Hematopoietic multipotent progenitor cell (in vitro differentiated cells): ENCODE measurements at places on chromosomes 6 and 20.
A peak's percentile ranks its signal among the peaks of the same experiment; 100 is the strongest.

- no peak for DNase-seq
Measured at GRCh38 chr6:47736083-47736700, 37.8 kb downstream of the ADGRF4 start.

- no peak for DNase-seq
Measured at GRCh38 chr6:23170049-23170448, 600.7 kb downstream of the HDGFL1 start.

DNA sequence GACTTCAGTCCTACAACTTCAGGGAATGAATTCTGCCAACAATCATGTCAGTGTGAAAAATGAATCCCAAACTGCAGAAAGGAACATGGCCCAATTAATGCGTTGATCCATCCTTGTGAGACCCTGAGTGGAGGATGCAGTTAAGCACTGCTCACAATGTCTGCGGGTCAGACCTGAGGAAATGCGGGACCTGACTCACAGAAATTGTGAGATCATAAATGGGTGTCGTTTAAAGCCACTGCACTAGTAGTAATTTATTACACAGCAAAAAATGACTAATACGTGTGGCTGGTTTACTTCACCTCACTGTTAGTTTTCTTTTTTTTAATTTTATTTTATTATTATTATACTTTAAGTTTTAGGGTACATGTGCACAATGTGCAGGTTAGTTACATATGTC, 505.0 kb downstream of the PRKN start:
- DNase-seq: no peak

DNA sequence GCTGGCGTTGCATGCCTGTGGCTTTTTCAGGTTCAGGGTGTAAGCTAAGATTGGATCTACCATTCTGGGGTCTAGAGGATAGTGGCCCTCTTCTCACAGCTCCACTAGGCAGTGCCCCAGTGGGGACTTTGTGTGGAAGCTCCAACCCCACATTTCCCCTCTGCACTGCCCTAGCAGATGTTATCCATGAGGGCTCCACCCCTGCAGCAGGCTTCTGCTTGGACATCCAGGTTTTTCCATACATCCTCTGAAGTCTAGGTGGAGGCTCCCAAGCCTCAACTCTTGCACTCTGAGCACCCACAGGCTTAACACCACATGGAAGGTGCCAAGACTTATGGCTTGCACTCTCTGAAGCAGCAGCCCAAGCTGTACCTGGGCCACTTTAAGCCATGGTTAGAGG, 76.6 kb upstream of the PRND start:
- no peak for DNase-seq

DNA sequence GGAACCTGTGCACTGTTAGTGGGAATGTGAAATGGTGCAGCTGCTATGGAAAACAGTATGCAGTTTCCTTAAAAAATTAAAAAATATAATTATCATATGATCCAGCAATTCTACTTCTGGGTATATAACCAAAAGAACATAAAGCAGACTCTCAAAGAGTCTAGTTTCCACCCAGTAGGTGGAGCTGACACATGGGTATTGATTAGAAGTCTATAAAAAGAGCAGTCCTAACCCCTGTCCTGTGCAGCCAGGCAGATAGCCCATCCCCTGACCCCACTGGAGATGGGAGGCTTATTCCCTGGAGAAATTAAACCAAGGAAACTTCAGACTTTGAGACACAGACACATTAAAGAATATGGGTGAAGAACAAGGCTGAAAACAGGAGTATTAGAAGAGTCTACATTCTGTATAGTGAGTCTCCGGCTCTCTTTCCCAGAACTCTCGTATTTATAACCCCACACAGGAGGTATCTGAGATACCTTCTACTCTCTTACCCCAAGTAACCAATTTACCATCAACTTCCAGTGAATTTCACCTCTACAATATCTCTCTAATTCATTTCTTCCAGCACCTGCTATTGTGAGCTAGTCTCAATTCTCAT, 92.3 kb downstream of the SEL1L2 start:
- no peak for DNase-seq

DNA sequence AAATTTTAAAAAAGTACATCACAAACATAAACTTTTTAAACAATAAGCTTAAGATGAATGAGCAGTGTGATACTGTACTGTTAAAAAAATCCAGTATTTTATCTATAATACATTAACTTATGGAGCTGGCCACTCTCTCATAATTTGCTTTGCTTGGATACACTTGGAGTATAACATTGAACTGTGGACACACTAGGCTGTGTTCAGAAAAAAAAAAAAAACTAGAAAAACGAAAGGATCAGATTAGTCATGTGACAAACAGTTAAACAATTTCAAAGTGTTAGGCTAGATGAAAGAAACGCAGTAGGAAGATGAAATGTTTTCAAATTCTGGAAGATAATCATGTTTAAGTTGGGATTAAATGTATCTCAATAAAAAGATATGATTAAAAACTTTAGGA, 220.0 kb downstream of the GRIK2 start:
- DNase-seq: no peak

DNA sequence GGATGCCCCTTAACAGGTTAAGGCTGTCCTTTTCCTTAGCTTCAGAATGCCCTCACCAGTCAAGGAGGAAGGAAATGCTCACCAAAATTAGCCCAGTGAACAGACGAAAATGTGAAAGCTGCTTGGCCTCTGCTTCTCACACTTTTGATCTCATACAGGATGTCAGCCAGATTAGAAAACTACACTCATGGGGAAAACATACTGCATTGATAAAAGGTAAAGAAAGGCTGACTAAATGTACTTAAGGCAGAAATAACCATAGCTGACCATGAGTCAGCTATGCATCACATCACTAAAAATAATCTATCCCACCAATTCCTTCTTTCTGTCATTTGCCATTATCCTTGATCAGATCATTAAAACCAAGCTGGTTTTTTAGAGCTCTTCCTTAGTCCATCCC, 198.4 kb upstream of the TENT5A start:
- DNase-seq: peak; percentile 12

DNA sequence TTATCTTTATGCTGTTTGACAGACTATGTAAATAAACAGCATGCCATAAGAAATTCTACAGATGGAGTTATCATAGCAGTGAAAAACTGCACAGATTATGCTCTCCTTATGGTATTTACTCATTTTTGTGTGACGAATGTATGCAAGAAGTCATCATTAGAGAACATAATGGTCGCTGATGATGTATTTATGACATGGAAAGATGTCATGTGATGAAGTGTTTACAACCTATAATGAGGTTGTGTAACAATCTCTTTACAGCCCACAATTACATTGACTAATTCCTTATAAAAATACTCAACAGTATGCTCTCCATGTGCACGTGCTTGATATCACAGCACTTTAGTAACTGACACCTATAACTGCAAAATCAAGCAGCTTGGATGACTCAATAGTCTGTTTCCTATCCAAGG, 192.4 kb downstream of the BMP2 start:
- no peak for DNase-seq

DNA sequence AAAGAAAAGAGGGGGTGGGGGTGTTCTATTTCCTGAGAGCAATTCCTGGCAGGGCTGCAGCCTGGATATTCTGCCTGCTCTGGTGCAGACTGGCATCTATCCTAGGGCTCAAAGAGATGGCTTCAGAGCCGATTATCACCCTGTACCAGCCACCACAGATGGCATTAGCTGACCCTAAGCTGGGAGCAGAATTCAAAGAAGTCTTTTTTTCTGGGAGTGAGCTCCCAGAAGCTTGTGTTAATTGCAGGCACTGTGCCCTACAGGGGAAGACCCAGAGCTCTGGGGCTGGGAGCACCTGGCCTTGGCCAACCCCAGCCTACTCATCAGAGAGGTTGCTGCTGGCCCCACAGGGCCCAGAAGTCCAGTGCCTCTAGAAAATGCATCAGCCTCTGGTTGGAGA, 85.9 kb downstream of the PXDC1 start:
- no peak for DNase-seq

- DNase-seq: no peak
Measured at GRCh38 chr6:34126419-34126818, 19.5 kb downstream of the GRM4 start.

- no peak for DNase-seq
Measured at GRCh38 chr6:125810445-125810844, 19.7 kb downstream of the NCOA7 start.

DNA sequence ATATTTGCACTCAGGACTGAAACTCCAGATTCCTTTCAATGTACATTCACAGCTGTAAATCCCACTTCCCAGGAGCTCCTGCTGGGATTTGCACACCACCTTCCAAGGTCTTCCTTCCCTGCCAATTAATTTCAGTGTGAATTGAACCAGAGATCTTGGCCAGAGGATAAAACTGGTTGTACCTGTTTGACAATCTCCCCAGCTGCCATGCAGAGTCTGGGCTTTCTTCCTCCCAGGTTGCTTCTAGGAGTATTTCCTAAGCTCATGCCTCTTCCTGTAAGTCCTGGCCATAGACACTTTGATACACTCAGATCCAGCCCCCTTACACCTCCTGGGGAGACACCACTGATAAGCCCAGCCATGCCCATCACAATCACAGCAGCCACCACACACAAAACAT, 15.6 kb downstream of the MAFB start:
- no peak for DNase-seq

DNA sequence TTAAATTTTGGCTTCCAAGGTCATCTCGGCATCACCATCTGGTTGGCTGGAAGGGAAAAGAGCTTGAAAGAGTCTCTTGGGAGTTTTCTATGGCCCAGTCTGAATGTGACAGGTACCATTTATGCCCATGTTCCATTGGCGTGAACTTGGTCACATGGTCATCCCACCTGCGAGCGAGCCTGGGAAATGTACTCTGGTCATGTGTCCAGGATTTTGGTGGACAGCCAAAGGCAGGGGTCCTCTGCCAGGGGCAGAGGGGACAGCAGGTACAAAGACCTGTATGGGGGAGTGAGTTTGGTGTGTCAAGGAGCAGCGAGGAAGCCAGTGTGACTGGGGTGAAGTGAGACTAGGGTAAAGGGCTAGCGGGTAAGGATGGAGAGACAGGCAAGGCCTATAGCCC, 112.6 kb downstream of the CDC5L start:
- no peak for DNase-seq

GRCh38 chr6:81075974-81076373, 676.5 kb downstream of the TENT5A start:
- no peak for DNase-seq

GRCh38 chr20:21508230-21509078, 5.4 kb downstream of the NKX2-2 start:
- no peak for DNase-seq

DNA sequence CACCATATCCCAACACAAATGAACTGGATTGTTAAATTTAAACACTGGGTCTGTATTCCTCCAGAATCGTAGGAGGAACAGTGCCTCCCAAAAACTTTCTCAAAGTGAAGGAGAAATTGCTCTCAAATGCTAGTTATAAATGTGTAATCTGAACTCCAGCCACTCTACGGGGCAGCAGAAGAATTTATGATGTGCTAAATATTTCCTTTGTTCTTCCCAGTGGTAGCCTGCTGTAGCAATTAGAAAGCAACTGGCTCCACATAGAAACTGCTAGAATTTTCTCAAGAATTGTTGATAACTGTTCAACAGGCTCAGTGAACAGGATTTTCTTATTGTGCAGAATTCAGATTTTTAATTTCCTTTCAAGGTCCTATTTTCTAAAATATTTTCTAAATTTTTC, 49.8 kb upstream of the EYA4 start:
- no peak for DNase-seq

DNA sequence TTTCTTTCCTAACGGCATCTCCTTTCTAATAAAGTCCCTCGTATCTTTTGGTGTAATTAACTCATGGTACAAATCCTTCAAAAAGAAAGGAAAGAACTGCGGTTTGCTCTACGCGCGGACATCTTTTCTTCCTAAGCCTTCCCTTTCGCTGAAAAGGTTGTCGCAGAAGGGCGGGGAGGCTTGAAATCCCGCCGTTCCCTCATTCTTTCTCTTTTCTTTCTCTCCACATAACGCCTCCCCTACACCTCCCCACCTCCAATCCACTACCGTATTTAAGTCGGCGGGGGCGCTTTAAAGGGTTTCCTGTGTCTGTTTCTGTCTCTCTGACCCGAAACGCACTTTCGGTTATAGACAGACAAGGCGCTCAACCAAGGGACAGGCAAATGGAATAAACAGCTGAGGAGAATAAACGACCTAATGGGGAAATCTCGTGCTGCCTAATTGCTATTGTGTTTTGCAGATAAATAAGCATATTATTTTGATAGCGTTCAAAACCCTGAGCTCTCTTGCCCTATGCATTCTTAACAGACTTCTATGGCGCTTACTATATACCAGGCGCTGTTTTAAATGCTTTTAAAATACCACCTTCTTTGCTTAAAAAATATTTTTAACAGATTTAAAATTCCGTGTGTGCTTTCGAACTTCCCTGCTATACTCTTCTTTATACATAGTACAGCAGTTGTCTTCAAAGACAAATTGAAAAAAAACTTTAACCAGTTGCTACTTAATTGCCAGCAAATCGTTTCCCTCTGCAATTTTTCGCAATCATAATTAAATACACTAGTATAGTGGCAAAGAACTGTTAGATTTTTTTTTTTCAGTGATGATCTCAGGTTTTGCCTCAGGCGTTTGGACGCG, 2.5 kb upstream of the HEY2 start:
- peak; percentile 78 for DNase-seq

DNA sequence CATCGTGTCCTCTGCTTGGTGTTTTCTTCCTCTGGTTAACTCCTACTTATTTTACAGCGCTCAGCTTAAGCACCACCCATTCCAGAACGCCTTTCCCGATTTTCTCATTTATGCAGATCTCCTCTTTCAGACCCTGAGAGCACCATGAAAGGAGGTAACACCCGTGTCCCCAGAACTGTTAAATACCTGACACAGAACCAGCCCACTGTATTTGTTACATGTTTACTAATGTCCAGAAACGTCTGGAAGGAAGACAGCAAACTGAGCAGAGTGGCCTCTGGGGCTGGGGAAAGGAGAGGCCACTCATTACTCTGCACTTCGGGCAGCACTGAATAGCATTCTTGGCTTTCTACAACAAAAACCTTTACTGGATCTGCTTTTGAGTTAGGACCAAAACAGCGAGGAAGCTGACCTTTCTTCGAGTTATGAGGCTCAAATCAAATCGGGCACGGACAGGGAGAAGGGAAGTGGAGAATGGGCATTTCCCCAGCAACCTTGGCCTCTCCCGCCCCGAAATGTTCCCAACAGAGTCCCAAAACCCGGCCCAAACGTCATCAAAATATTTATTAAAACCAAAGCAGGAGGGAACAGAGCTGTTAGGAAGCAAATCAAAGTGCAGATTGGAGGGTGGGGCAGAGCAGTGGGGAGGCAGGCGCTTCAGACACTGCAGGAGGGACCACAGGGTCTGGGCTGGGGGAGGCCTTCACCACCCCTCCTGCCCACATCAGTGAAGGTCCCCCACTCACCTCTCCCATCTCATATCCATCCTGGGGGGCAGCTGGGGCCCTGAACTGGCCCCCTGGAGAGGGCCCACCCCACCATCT, 1.1 kb upstream of the NECAB3 start:
- DNase-seq: no peak

- DNase-seq: no peak
Measured at GRCh38 chr6:45599053-45599452, 221.3 kb upstream of the SUPT3H start.
